Putamen (tissue), 1 donor: ENCODE measurements at places on chromosomes 5 and 9.

GRCh38 chr5:39080597-39081204, 6.5 kb upstream of the RICTOR start:
- DNase-seq: peak; percentile 68

GRCh38 chr5:36946101-36946500, 69.5 kb downstream of the NIPBL start:
- DNase-seq: no peak

DNA sequence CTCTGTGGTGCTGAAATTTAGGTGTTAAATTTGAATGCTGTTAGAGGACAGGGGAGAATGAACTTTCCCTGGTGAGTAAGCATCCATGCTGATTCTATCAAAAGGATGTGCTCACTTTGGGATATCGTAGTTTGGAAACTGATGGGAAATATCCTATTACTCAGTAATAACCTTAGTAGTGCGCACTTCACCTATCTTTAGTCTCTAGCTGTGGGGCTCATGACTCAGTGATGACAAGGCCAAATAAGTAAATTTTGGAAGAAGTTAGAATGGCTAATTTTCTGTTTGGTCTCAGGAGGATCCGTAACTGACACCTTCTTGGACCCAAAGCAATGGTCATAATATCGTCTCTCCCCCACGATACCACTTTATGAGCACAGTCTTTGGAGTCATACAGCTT, 448.4 kb downstream of the PSAT1 start:
- no peak for DNase-seq

DNA sequence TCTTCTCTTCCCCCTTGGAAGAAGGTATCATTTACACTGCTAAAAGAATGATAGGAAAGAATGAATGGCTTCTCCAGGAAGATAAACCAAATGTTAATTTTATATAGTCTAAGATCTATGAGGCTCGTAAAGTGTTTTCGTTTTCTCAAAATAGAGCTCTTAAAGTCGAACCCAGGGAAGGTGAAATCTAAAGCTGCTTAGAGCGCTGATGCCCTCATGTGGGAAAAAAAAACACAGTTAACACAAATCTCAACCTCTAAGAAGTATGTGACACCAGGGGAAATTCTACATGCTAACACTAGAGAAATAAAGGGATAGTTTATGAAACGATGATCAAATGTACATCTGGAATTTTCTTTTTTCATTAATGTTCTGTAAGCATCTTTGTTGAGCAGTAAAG, 257.9 kb downstream of the RASEF start:
- no peak for DNase-seq

- DNase-seq: no peak
Observed at GRCh38 chr5:178281331-178281730, 48.7 kb upstream of the PHYKPL start.

GRCh38 chr9:76433406-76433805, 25.6 kb upstream of the GCNT1 start:
- no peak for DNase-seq

DNA sequence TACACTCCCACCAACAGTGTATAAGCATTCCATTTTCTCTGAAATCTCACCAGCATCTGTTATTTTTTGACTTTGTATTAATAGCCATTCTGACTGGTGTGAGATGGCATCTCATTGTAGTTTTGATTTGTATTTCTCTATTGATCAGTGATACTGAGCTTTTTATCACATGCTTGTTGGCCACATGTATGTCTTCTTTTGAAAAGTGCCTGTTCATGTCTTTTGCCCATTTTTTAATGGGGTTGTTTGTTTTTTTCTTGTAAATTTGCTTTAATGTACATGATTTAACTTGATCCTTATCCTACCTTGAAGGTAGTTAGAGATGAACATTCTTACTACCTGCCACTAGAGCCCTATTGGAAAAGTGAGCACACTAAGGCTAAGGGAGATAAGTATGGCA, 151.2 kb upstream of the KIF2A start:
- no peak for DNase-seq

DNA sequence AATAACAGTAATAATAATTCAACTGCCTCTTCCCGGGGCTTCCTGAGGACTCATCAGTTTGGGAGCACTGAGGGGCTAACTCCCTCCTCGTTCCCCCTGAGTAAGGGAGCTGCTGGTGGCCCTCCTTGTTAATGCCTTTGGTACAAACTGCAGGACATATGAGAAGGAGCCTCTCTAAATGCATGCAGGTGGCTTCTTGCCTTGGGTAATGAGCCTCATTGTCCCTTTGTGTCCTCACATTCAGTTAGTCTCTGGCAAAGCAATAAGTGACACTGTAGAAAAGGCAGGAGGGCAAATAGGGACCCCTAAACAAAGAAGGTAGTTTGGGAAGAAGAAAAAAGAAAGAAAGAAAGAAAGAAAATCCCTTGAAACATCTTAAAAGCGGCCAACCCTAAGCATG, 95.4 kb upstream of the ERCC6L2 start:
- DNase-seq: no peak

GRCh38 chr9:12643686-12644085, 49.5 kb upstream of the TYRP1 start:
- no peak for DNase-seq

GRCh38 chr5:142845402-142845921, 75.3 kb downstream of the ARHGAP26 start:
- DNase-seq: no peak

DNA sequence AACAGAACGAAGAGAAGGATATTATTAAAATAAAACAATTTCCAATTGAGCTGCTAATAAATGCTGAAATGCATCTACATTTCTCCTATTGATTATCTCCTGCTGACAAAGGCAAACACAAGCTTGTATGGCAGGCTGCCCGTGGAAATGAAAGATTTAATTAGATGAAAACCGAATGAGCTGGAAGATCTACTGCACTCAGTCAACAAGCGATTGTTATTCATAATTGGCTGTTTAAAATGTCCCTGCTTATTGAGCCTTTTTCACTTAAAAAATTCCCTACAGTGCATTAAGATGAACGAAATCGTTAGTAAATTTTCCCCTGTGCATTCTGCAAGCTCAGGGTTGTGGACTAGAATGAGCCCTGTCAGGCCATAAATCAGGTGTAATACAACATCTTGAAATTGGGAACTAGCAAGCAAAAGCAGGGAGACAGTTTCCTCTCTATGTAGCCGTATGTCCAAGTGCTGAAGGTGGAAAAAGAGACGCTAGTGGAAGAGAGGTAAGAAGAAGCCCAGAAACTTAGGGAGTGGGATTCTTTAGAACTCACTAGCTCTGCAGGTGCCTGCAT, 28.5 kb upstream of the KIF4B start:
- no peak for DNase-seq
